Stomach (tissue), 19 donors: ENCODE measurements at places on chromosomes 5 and 9.

- no peak for DNase-seq
Observed at GRCh38 chr5:80810425-80810824, 149.7 kb upstream of the RASGRF2 start.

DNA sequence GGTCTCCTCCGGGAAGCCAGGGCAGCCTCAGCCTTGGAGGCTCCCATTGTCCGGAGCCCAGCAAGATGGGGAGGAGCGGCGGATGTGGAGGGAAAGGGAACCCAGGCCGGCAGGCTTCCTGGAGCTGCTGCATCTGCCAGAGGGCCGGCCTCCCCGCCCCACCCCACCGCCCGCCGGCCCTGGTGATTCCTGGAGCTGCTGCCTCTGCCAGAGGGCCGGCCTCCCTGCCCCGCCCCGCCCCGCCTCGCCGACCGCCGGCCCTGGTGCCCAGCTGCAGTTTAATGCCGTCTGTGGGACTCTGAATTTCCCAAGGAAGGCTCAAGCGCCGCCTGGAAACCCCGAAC lies 31.6 kb downstream of the EXD3 start:
- peak; percentile 48 for DNase-seq

- peak; percentile 32 for DNase-seq
Observed at GRCh38 chr5:143244000-143244736, 159.3 kb downstream of the NR3C1 start.

- DNase-seq, result no peak
Observed at GRCh38 chr9:110832926-110833325, 164.3 kb downstream of the MUSK start.
